Thoracic aorta (tissue), 2 donors: ENCODE measurements at places on chromosomes 16 and 17. TPM values are rescaled to one million over a fixed set of nuclear protein-coding genes. Genes with fewer than 3 reads are reported as not detected.

- no peaks in the 10 kb centered on the region for H3K36me3 ChIP-seq
- peak overlapping the region; percentile 80 for H3K27ac ChIP-seq
- no peaks in the 10 kb centered on the region for H3K27me3 ChIP-seq
- DNase-seq: no peak
- peak overlapping the region; percentile 19 for H3K4me3 ChIP-seq
These were observed 26.9 kb downstream of the ADCY9 start for GRCh38 chr16:4089251-4089810.

Gene OTOP2
- total RNA-seq: not detected

Gene CCL7
- 1.3 TPM for total RNA-seq

DNA sequence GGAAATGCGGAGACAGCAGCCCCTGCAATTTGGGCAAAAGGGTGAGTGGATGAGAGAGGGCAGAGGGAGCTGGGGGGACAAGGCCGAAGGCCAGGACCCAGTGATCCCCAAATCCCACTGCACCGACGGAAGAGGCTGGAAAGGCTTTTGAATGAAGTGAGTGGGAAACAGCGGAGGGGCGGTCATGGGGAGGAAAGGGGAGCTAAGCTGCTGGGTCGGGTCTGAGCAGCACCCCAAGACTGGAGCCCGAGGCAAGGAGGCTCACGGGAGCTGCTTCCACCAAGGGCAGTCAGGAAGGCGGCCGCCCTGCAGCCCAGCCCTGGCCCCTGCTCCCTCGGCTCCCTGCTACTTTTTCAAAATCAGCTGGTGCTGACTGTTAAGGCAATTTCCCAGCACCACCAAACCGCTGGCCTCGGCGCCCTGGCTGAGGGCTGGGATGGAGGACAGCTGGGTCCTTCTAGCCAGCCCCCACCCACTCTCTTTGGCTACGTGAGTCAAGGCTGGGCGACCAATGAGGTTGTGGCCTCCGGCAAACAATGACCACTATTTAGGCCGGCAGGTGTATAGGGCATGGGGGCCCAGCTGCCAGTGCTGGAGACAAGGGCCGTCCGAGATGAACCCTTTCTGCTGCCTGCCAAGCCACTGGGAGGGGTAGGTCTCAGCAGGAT lies 507 bp downstream of the SERPINF1 start:
- peaks cover 18% of the 10 kb centered on the region for H3K4me1 ChIP-seq
- H3K36me3 ChIP-seq: no peaks in the 10 kb centered on the region
- no peak for DNase-seq
- no peaks in the 10 kb centered on the region for H3K27me3 ChIP-seq
- H3K27ac ChIP-seq: no peak overlapping the region

DNA sequence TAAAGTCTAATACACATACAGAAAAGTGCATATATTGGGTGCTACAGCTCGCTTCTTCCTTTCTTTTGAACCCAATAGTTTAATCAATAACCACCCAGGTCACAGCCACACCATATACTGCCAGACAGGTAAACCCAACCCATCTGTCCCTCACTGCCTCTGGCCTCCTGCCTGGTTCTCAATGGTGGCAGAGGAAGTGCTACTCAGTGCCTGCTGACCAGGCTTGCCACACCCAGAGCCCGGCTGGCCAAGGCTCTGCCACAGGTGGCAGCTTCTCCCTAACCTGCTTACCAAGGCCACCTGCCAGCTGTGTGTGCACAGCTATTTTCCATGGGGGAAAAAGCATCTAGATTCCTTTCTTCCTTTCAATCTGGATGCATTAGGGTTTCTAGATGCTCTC lies 584 bp downstream of the PMP22 start:
- peaks cover 28% of the 10 kb centered on the region for H3K4me1 ChIP-seq
- H3K4me3 ChIP-seq: no peak overlapping the region
- no peaks in the 10 kb centered on the region for H3K36me3 ChIP-seq
- H3K27me3 ChIP-seq: no peaks in the 10 kb centered on the region
- H3K27ac ChIP-seq: no peak overlapping the region
